ENCODE measurements at places on chromosomes 12 and 14. TPM values are rescaled to one million over a fixed set of nuclear protein-coding genes. Genes with fewer than 3 reads are reported as not detected.

ZNF705A gene
- total RNA-seq: not detected

KLHL42 gene
- 30.0 TPM for total RNA-seq

WDHD1 gene
- 3.2 TPM for total RNA-seq

MLH3 gene
- 32.9 TPM for total RNA-seq

GLIPR1L1 gene
- total RNA-seq: not detected

TDRD9 gene
- total RNA-seq: 0.74 TPM

CCDC177 gene
- not detected for total RNA-seq

ZDHHC22 gene
- total RNA-seq: not detected

SRRM4 gene
- total RNA-seq: under 0.01 TPM

MMP19 gene
- 21.6 TPM for total RNA-seq

DNA sequence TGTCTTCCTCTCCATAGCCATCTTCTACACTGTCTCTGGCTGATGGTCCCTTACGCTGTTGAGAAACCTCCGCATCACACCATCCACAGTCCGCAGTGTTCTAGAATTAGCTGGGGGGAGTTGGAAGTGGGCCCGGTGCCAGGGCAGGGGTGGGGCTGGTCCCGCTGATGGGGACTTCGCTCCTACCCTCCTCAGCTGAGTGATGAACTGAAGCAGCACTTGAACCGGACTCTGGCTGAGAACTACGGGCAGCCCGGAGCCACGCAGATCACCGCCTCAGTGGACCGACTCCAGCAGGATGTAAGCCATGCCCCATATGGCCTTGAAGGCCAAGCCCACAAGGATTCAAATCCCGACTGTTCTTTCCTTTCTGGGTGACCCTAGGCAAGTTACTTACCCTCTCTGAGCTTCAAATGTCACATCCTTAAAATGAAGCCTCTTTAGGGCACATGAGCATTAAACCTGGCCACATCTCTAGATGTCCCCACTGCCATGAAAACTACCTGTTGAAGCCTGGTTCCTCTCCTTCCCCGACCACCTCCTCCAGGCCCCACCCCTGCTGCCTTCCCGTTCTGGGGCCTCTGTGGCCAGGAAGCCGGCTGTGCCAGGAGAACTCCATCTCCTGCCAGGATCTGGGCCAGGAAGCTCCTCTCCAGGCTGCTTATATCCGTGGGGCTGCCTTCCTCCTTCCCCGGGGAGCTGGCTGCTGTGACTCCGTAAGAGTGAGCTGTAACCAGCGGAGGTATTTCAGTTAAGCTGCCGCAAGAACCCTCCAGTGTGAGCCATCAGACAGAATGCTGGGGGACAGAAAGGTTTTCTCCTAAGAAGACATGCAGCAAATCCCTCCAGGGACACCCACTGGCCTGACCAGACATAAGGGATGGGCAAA is 53.1 kb downstream of the TSPAN11 start:
- DNase-seq: no peak

GRCh38 chr12:127149226-127149964 is 1117.6 kb upstream of the TMEM132C start:
- no peak for DNase-seq

GRCh38 chr14:89701211-89702043 is 253.1 kb downstream of the EFCAB11 start:
- no peak for DNase-seq

GRCh38 chr12:115636546-115636945 is 640.9 kb downstream of the MED13L start:
- no peak for DNase-seq

DNA sequence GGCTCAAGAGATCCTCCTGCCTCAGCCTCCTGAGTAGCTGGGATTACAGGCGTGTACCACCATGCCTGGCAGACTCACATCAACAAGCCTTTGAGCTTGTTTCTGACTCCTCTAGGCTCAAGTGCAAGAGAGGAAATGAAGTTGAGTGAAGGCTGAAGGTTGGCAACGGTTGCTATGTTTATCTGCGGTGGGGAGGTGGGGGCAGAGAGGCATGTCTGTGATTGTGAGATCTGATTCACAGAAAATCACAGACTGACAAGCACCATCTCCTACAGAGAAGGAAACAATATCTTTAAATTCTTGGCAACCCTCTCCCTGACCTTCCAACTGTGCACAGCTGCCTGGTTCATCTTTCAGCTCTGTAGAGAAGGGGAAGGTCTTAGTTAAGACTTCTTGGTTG is 22.1 kb upstream of the NINJ2 start:
- DNase-seq: no peak

GRCh38 chr12:18564306-18564705 is 173.5 kb downstream of the PLCZ1 start:
- no peak for DNase-seq

- no peak for DNase-seq
Measured at GRCh38 chr12:26195250-26195640, at the start of gene SSPN. SSPN (plus strand) TSS chr12:26195573; CDS start chr12:26195673, 100 bp downstream.

DNA sequence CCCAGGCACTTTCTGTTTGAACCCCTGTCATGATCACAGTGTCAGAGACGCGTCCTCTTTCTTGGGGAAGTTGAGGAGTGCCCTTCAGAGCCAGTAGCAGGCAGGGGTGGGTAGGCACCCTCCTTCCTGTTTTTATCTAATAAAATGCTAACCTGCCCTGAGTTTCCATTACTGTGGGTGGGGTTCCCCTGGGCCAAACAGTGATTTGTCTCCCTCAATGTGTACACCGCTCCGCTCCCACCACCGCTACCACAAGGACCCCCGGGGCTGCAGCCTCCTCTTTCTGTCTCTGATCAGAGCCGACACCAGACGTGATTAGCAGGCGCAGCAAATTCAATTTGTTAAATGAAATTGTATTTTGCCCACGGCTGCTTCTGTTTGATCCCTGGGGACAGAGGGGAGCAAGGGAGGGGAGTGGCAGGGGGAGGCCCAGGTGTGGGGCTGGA is 5.1 kb downstream of the SHMT2 start:
- DNase-seq: no peak

DNA sequence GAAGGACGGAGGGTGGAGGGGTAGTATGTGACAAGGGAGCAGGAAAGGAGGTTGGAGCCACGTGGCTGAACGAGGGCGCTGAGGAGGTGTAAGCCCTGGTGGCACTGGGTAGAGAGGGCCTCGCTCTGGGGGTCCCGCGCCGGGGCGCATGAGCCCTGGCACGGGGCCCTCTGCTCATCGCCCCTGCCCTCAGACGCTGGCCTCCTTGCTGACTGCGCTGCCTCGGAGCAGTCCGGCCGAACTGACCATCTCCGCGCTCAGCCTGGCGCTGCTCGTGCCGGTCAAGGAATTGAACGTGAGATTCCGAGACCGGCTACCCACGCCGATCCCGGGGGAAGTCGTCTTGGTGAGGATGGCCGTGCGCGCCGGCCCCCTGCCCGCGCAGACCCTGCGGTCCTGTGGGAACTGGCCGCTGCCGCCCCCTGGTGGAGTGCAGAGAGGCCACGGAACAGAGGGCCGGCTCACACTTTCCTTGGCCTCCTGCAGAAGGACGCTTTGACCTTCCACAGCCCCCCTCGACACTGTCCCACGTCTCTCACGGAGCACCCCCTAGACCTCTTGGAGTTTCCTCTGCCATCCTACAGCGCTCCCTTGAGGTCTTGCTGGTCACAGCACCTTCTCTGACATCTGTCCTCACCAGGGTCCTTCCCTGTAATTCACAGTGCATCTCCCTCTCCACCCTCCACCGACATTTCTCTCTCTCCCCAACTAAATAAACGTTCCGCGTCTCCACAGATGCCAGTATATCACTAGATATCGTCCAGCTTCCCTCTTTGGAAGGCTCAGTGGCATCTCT is 10.5 kb downstream of the ARHGEF25 start:
- no peak for DNase-seq
